ENCODE measurements at places on chromosomes 1 and 21. TPM values are rescaled to one million over a fixed set of nuclear protein-coding genes. Genes with fewer than 3 reads are reported as not detected.

Gene F5
- not detected for total RNA-seq

Gene FAM163A
- total RNA-seq = not detected

Gene PRKAA2
- total RNA-seq = not detected

Gene FMO4
- total RNA-seq = 0.87 TPM

Gene SPRR2B
- not detected for total RNA-seq

Gene APOBEC4
- not detected for total RNA-seq

Gene GBP7
- total RNA-seq = not detected

Gene SPATA17
- total RNA-seq = 0.03 TPM

Gene NBPF1
- total RNA-seq = 63.4 TPM

Gene GBP4
- 0.02 TPM for total RNA-seq

Gene DNAJC28
- total RNA-seq = 2.0 TPM

Gene OR2AK2
- not detected for total RNA-seq

Gene LRRIQ3
- total RNA-seq = 0.81 TPM

Gene FMO5
- total RNA-seq = not detected

Gene KIF14
- 21.0 TPM for total RNA-seq

Gene CFHR1
- 0.10 TPM for total RNA-seq

Gene KRTAP11-1
- not detected for total RNA-seq

Gene ZBTB8B
- not detected for total RNA-seq

Gene KCNQ4
- total RNA-seq = 0.12 TPM

Gene PGLYRP4
- not detected for total RNA-seq

Gene RWDD3
- 25.8 TPM for total RNA-seq

Gene DMAP1
- total RNA-seq = 34.0 TPM

Gene BGLAP
- total RNA-seq = 0.18 TPM

All from SJCRH30 (cell line).